NCI-H774 (cell line): ENCODE measurements at places on chromosomes 7 and 10.

- DNase-seq = no peak
Measured at GRCh38 chr10:72124989-72125388, 36.6 kb upstream of the SPOCK2 start.

DNA sequence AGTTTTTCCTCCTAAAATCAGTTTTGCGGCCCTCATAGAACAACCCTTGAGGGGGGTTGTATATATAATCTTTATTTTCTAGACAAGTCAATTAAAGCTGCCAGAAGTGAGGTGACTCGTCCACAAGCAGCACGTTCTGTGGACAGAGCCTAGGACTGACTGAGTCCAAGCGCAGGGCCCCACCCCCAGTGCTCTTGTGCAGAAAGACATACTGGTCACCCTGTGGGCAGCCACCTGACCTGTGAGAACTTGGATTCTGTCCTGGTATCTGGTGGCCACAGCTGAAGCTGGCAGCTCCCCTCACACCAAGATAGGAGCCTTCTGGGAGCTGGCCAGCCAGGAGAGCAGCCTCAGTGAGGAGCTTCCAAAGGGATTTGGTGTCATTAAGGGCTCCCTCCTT lies 89.3 kb downstream of the GRK5 start:
- DNase-seq = no peak

DNA sequence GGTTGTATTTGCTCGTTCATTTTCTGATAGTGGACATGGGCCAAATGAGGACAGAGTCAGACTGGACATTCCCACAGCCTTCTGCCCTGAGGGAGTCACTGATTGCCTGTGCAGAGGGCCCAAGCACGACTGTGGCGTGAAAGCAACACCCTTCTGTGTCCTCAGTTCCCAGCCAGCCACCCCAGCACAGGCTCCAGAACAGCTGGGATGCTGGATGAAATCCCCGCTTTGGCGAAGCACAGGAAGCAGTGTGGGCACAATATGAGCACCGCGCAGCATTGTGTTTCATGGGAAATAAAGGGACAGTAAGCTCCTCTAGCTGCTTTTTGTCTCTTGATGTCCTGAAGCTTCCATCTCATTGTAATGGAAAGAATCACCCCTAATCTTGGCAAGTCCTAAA lies 20.5 kb downstream of the TRIL start:
- DNase-seq = no peak

DNA sequence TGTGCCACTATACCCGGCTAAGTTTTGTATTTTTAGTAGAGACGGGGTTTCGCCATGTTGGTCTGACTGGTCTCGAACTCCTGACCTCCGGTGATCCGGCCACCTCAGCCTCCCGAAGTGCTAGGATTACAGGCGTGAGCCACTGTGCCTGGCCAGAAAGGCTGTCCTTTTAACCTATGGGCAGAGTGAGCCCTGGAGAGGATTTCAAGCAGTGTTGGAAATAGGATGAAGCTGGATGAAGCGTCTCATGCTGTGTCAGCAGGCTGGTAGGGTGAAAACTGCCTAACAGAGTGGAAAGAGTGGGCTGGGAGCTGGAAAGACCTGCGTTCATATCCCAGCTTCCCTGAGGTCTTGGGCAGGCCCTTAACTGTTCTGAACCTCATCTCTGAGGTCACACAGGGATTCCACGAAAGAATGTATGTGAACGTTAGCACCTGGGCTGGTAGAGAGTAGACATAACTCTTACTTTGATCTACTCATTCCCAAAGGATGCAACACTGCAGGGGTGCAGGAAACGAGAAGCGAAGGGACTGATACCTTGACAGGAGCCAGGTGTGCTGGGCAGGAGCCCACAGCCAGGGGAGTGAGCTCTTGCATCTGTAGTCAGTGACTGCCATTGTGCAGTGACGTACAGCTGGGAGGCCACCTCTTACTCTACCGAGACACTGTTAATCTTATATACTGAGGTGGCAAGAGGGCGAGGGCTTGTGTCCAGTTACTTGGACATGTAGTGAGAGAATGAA lies 34.1 kb downstream of the WBP1L start:
- no peak for DNase-seq

DNA sequence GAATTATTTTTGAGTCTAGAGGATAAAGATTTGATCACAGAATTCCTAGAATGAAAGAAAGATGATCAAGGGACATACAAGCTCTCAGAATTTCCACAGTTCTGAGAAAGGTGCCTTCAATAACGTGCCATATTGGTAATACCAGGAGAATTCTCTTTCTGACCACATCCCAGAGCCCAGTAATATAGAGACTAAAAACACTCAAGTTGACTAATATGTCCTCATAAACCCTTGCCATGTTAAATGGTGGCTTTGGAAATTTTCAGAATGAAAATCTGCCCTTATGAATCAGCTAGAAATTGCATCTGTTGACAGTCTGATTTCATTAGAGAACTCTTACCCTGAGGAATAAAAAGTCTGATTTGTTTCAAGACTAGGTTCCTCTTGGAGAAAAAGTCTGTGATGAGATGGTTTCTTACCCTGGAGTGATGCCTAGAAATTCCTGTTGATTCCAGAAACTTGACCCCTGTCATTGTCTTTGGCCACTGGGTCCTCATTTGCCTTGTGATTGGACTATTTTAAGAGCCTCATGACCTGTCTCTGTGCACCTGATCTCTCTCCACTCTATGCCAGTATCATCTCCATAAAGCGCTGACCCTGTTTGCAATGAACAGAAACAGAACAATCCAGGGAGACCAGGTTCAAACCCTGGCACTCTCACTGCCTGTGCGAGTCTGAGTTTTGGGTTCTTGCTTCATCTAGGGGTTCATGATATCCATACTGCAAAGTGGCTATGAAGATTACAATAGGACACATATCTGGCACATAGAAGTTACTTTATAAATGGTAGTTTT lies 3.3 kb downstream of the IL2RA start:
- no peak for DNase-seq

DNA sequence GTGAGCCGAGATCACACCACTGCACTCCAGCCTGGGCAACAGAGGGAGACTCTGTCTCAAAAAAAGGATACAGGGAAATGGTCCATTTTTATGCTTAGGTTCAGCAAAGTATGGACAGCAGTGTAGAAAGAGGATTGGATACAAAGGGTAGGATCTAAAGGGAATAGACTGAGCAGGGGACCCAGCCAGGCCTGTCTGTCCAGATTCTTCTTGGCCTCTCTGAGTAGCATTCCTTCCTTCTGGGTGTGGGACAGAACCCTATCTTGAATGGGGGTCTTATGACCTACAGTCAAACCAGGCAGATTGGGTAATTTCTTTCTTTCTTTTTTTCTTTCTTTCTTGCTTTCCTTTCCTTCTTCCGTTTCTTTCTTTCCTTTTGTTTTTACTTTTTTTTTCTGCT lies 25.6 kb downstream of the SH2B2 start:
- no peak for DNase-seq

- DNase-seq = no peak
Measured at GRCh38 chr7:150406567-150407421, 27.7 kb downstream of the ZNF775 start.
